ENCODE measurements at places on chromosomes 2 and 18. TPM values are rescaled to one million over a fixed set of nuclear protein-coding genes. Genes with fewer than 3 reads are reported as not detected.
A peak's percentile ranks its signal among the peaks of the same experiment; 100 is the strongest.

- no peak for DNase-seq
- H3K27me3 ChIP-seq, result no peaks in the 10 kb centered on the region
- no peak overlapping the region for H3K4me3 ChIP-seq
- no peak overlapping the region for H3K27ac ChIP-seq
Measured at GRCh38 chr2:162890690-162891311, 52.2 kb upstream of the KCNH7 start.

DNA sequence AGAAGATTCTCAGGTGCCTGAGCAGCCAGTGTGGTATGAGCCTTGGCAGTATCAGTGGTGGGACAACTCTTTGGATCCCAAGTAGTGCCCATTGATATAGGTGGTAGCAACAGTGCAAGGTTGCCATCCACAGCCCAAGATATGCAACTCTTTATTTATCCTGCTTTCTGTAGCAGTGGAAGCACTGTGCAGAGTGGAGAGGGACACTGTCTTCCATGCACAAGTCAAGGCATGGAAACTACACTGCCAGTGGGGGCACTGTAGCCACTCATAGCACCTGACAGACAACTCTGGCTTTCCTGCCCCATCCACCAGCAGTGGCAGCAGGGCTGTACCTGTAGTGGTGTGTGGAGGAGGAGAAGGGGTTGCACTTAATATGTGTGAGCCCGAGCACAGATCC is 409.6 kb upstream of the TMEFF2 start:
- no peaks in the 10 kb centered on the region for H3K27me3 ChIP-seq
- H3K27ac ChIP-seq, result no peak overlapping the region
- H3K4me1 ChIP-seq, result no peaks in the 10 kb centered on the region
- DNase-seq, result no peak

DNA sequence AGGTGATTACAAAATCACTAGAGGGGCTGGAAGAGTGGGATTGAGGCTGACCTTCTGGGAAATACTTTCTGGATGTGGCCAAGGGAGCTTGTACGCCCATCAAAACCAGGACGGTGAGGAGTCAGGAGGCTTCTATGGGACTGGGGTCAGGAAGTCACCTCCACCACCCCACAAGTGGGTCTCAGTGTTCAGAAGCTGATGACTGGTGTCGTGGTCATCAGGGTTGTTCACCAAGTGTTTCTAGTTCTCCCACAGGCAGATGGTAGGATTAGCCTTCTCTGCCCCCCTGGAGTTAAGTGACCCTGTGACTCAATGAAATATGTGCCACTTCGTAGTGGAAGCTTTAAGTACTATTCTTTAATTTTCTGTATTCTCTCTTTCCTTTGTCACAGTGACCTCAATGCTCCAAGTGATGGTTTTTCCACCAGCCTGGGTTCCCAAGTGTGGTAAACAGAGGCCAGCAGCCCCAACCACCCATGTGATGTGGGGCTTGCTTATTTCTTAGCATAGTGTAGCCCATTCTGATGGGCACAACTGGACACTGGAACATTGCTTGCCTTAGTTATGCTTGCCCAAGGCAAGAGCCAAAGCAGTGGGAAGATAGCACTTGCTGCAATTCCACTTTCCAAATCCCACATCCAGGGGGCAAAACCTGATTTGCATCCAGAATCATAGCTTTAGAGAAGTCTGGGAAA is 258.8 kb downstream of the CYP26B1 start:
- DNase-seq, result no peak
- no peaks in the 10 kb centered on the region for H3K36me3 ChIP-seq
- no peak overlapping the region for H3K4me3 ChIP-seq
- H3K27me3 ChIP-seq, result no peaks in the 10 kb centered on the region
- no peak overlapping the region for H3K27ac ChIP-seq

DNA sequence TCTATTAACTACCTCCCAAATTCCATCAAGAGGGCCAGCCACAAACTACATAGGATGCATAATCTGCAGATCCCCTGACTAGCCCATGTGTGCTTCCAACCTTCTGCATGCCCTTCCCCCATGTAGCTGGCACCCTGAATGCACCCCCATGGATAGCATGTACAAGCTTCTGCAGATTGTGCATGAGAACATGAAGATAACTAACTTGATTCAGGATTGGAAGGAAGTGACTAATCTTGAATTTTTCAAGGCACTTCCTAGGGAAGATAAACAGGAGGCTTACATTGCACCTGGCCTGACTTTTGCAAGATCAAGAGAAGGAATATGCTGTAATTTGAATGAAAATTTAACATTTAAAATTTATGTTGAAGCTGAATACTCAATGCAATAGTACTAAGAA is 66.7 kb downstream of the CDC42EP3 start:
- H3K27me3 ChIP-seq, result no peaks in the 10 kb centered on the region
- H3K4me1 ChIP-seq, result no peaks in the 10 kb centered on the region
- no peak overlapping the region for H3K4me3 ChIP-seq
- no peak overlapping the region for H3K27ac ChIP-seq
- H3K36me3 ChIP-seq, result no peaks in the 10 kb centered on the region

GRCh38 chr18:25724997-25725396 is 365.4 kb downstream of the SS18 start:
- no peaks in the 10 kb centered on the region for H3K4me1 ChIP-seq
- no peak for DNase-seq
- no peaks in the 10 kb centered on the region for H3K36me3 ChIP-seq
- no peak overlapping the region for H3K27ac ChIP-seq
- H3K27me3 ChIP-seq, result peaks cover 38% of the 10 kb centered on the region
- no peak overlapping the region for H3K4me3 ChIP-seq

- H3K27me3 ChIP-seq, result peaks cover 28% of the 10 kb centered on the region
- no peak overlapping the region for H3K4me3 ChIP-seq
- no peak for DNase-seq
- no peaks in the 10 kb centered on the region for H3K36me3 ChIP-seq
- H3K4me1 ChIP-seq, result peaks cover 17% of the 10 kb centered on the region
- H3K27ac ChIP-seq, result no peak overlapping the region
Measured at GRCh38 chr2:233855345-233855744, 1.0 kb upstream of the HJURP start.

- peaks cover 3% of the 10 kb centered on the region for H3K27me3 ChIP-seq
- peaks cover 38% of the 10 kb centered on the region for H3K4me1 ChIP-seq
- peak; percentile 49 for DNase-seq
- peak within 1 kb of the TSS; percentile 78 for H3K4me3 ChIP-seq
- peak within 1 kb of the TSS; percentile 75 for H3K27ac ChIP-seq
- no peaks in the 10 kb centered on the region for H3K36me3 ChIP-seq
Measured at GRCh38 chr2:216632952-216633615, at the start of gene IGFBP2. Gene IGFBP2, plus strand, starts transcription at chr2:216633420. Its CDS starts 104 bp downstream, at chr2:216633524.

GRCh38 chr2:190677255-190677654 is 28.4 kb downstream of the NAB1 start:
- H3K27ac ChIP-seq, result peak overlapping the region; percentile 15
- H3K36me3 ChIP-seq, result peaks cover 47% of the 10 kb centered on the region
- no peak overlapping the region for H3K4me3 ChIP-seq

DNA sequence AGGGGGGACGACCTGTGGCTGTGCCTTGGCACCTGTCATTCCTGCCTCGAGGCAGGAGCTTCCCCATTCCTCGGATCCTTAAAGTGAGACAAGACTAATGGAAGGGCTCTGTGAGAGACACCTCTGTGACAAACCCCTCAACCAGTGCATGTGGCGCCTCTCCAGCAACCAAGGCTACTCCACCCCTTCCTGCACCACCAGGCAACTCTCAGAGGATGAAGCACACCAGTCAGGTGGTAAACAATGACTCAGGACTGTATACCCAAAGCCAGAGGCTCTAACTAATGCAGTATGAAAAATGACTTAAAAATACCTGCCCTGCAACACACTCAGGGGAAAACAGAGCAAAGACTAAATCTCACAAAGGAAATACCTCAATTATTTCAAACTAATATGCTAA is 136.9 kb downstream of the UXS1 start:
- DNase-seq, result no peak
- no peaks in the 10 kb centered on the region for H3K27me3 ChIP-seq
- no peak overlapping the region for H3K27ac ChIP-seq
- H3K4me1 ChIP-seq, result no peaks in the 10 kb centered on the region
- H3K4me3 ChIP-seq, result no peak overlapping the region

- H3K4me3 ChIP-seq, result no peak overlapping the region
- H3K27ac ChIP-seq, result no peak overlapping the region
- no peaks in the 10 kb centered on the region for H3K36me3 ChIP-seq
- no peaks in the 10 kb centered on the region for H3K27me3 ChIP-seq
- no peak for DNase-seq
Measured at GRCh38 chr2:96484091-96484490, 21.1 kb downstream of the NEURL3 start.

DNA sequence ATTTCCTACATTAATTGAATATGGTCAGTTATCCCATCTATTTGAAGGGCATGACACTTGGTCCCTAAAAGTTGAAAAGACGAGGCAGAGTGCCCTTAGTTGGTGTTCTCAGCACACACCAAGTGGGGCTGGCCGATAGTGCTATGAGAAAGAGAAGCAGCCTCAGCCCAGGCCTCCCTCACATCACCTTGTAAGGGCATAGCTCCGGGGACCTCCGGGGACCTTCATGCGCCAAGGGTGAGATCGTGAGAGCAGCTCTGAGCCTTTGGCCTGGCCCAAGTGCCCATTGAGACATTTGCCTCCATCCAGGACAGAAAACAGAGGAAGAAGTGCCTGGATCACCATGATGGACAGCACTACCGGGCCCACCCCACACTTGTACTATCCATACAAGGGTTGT is 244.3 kb upstream of the COPS8 start:
- H3K36me3 ChIP-seq, result no peaks in the 10 kb centered on the region
- no peak overlapping the region for H3K4me3 ChIP-seq
- no peak for DNase-seq
- H3K27me3 ChIP-seq, result no peaks in the 10 kb centered on the region
- H3K4me1 ChIP-seq, result peaks cover 16% of the 10 kb centered on the region
- H3K27ac ChIP-seq, result peak overlapping the region; percentile 12

- no peak for DNase-seq
- H3K27me3 ChIP-seq, result no peaks in the 10 kb centered on the region
- H3K4me1 ChIP-seq, result peaks cover 52% of the 10 kb centered on the region
- H3K27ac ChIP-seq, result no peak overlapping the region
Measured at GRCh38 chr2:68190991-68191731, 33.5 kb downstream of the PNO1 start.

GRCh38 chr2:233064530-233065199 is 4.5 kb downstream of the INPP5D start:
- H3K4me3 ChIP-seq, result no peak overlapping the region
- H3K4me1 ChIP-seq, result peaks cover 53% of the 10 kb centered on the region
- DNase-seq, result no peak
- no peaks in the 10 kb centered on the region for H3K27me3 ChIP-seq

GRCh38 chr2:168599738-168600137 is 143.7 kb downstream of the CERS6 start:
- H3K4me3 ChIP-seq, result no peak overlapping the region
- no peak for DNase-seq
- peaks cover 52% of the 10 kb centered on the region for H3K4me1 ChIP-seq
- H3K27me3 ChIP-seq, result no peaks in the 10 kb centered on the region

- peak; percentile 46 for DNase-seq
- peaks cover 15% of the 10 kb centered on the region for H3K4me1 ChIP-seq
- H3K27me3 ChIP-seq, result no peaks in the 10 kb centered on the region
- peaks cover 36% of the 10 kb centered on the region for H3K36me3 ChIP-seq
Measured at GRCh38 chr18:79975985-79976680, 11.7 kb downstream of the HSBP1L1 start.

DNA sequence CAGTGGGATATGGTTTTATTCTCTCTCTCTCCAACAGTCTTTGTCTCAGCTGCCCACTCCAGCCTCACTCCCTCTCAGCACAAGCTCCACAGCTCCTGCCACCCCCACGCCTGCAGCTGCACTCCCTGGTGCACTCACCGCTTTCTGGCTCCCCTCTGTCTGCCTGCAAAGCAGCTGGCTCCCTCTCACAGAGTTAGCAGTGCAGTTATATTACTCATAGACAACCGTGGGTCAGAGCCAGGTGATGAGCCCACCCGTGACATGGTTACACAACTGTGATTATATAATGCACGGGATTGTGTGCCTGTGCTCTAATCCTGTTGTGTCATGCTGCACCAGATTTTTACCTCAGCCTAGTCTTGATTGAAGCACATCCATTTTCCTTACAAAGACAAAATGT is 276.9 kb upstream of the CHAC2 start:
- H3K27ac ChIP-seq, result no peak overlapping the region
- H3K4me1 ChIP-seq, result peaks cover 6% of the 10 kb centered on the region
- DNase-seq, result peak; percentile 23
- no peaks in the 10 kb centered on the region for H3K36me3 ChIP-seq
- no peak overlapping the region for H3K4me3 ChIP-seq

GRCh38 chr2:163711258-163711657 is 24.6 kb downstream of the FIGN start:
- H3K4me3 ChIP-seq, result peak overlapping the region; percentile 3
- H3K27ac ChIP-seq, result peak overlapping the region; percentile 56
- no peaks in the 10 kb centered on the region for H3K27me3 ChIP-seq
- H3K4me1 ChIP-seq, result peaks cover 82% of the 10 kb centered on the region

DNA sequence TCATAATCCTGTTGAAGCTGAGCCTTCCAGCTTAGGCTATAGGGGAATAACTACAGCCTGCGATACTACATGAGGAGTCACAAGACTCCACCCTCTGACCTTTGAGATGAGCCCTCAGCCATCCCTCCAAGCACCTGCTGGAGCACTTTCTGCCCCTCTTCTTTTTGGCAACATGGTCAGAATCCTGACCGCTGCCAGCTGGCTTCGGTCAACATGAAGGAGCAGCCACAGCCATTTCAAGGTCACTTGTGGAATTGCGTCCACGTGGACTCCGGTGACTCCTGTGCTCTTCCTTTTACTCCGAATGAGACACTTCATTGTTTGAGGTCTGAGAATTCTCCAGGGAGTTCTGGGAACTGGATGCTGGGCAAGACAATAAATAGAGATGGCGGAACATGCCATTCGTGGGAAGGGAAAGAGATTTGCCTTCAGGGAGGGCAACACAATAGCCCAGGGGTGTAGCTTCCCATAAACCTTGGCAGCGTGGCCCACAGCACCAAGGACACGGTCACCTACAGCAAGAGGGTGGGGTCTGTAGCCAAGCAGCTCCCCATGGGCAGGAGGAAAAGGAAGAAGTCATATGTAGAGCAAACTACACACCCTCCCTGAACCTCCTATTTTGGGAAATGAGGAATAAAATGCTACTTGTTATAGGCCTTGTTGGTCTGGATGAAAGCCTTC is 73.3 kb upstream of the PPP1CB start:
- peaks cover 57% of the 10 kb centered on the region for H3K4me1 ChIP-seq
- no peaks in the 10 kb centered on the region for H3K27me3 ChIP-seq
- no peak for DNase-seq
- no peak overlapping the region for H3K4me3 ChIP-seq

- no peak overlapping the region for H3K27ac ChIP-seq
- DNase-seq, result no peak
- no peak overlapping the region for H3K4me3 ChIP-seq
- H3K27me3 ChIP-seq, result no peaks in the 10 kb centered on the region
- no peaks in the 10 kb centered on the region for H3K36me3 ChIP-seq
- peaks cover 24% of the 10 kb centered on the region for H3K4me1 ChIP-seq
Measured at GRCh38 chr2:236753606-236754270, 184.1 kb downstream of the ACKR3 start.

GRCh38 chr2:18423636-18424035 is 136.8 kb downstream of the RDH14 start:
- no peaks in the 10 kb centered on the region for H3K27me3 ChIP-seq
- DNase-seq, result no peak
- H3K36me3 ChIP-seq, result no peaks in the 10 kb centered on the region
- H3K4me3 ChIP-seq, result no peak overlapping the region
- no peaks in the 10 kb centered on the region for H3K4me1 ChIP-seq

SULT1C4 gene
- 2.7 TPM for total RNA-seq

CLK1 gene
- 42.8 TPM for total RNA-seq

CAPN13 gene
- not detected for total RNA-seq

ZBTB7C gene
- total RNA-seq, result 2.7 TPM

POLE4 gene
- 36.6 TPM for total RNA-seq

ASB18 gene
- 11.3 TPM for total RNA-seq

SPRED2 gene
- 18.9 TPM for total RNA-seq

NMUR1 gene
- 0.41 TPM for total RNA-seq

All from left ventricle myocardium inferior (tissue), 1 donor.